ENCODE measurements at places on chromosomes 5 and 9. TPM values are rescaled to one million over a fixed set of nuclear protein-coding genes. Genes with fewer than 3 reads are reported as not detected.

IFNK gene
- 4.3 TPM for total RNA-seq

TCF7 gene
- 2.2 TPM for total RNA-seq

DNAJB5 gene
- total RNA-seq: 29.7 TPM

ABL1 gene
- total RNA-seq: 28.6 TPM

PRUNE2 gene
- 0.19 TPM for total RNA-seq

DRD1 gene
- not detected for total RNA-seq

MLANA gene
- total RNA-seq: not detected

CTSL gene
- total RNA-seq: 124 TPM

BAAT gene
- total RNA-seq: not detected

KCNN2 gene
- not detected for total RNA-seq

ABCA1 gene
- total RNA-seq: 10.1 TPM

LHX3 gene
- total RNA-seq: not detected

FAM163B gene
- not detected for total RNA-seq

GRIA1 gene
- total RNA-seq: 1.3 TPM

PCDHA9 gene
- not detected for total RNA-seq

PCDHB2 gene
- 0.62 TPM for total RNA-seq

THBS4 gene
- total RNA-seq: 1.7 TPM

UBTD2 gene
- 13.2 TPM for total RNA-seq

RASEF gene
- total RNA-seq: 0.55 TPM

TRIM14 gene
- total RNA-seq: 15.5 TPM

SPINK5 gene
- total RNA-seq: 0.95 TPM

NME5 gene
- not detected for total RNA-seq

All from hair follicular keratinocyte (primary cell).